ENCODE measurements at places on chromosomes 4 and X.

GRCh38 chr4:129379429-129379828, 283.5 kb downstream of the C4orf33 start:
- DNase-seq, result no peak

DNA sequence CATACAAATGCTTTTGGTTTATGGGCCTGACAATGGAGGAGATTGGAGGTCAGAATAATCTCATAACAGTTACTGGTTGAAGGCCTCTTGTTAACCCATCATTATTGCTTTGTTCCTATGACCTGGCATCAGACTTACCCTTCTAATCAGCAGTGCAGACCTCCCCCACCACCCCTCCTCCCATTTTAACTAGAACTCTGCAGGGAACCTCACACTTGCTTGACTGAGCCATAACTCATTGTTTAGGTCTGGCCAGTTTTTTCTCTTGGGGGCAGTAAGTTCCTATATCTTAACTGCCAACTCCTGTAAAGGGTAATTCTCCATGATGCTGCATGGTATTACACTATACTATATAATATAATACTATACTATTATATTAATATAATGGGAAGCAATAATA, 609.3 kb downstream of the IL1RAPL1 start:
- DNase-seq, result no peak

GRCh38 chr4:26482508-26483462, 7.5 kb downstream of the CCKAR start:
- no peak for DNase-seq

DNA sequence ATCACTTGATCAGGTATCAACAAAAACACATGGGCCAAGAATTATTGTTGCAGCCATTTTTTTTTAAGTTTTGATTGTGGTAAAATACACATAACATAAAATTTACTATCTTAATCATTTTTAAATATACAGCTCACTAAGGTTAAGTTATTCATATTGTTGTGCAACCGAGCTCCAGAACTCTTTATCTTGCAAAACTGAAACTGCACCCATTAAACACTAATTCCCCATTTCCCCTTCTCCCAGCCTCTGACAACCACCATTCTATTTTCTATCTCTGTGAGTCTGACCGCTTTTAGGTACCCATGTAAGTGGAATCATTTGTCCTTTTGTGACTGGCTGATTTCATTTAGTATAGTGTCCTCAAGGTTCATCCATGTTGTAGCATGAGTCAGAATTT, 126.2 kb upstream of the NDP start:
- no peak for DNase-seq

- no peak for DNase-seq
Measured at GRCh38 chrX:144715337-144715736, 532.0 kb upstream of the SPANXN1 start.

DNA sequence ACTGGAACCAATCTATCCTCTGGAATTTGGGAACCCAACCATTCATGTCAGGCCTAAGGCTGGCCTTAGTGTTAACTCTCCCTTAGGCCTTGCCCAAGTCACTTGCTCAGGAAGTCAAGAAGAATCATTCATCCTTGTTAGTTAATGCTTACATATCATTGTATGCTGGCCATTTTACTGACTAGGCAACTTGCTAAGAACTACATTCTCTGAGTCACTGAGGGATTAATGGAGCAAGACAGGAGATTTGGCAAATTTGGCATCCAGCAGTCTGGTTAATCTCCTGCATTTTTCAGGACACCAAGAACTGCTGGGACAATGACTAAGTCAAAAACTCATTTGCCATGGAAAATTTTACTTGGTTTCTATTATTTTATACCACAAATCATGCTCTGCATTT, 115.8 kb upstream of the DDIT4L start:
- DNase-seq, result no peak

- no peak for DNase-seq
Measured at GRCh38 chr4:11424000-11424399, 4.7 kb downstream of the HS3ST1 start.

GRCh38 chr4:87982446-87983010, 7.0 kb downstream of the SPP1 start:
- no peak for DNase-seq

- DNase-seq, result no peak
Measured at GRCh38 chrX:19613645-19614323, 98.5 kb upstream of the MAP3K15 start.

- no peak for DNase-seq
Measured at GRCh38 chr4:168811786-168812651, 198.0 kb downstream of the CBR4 start.

DNA sequence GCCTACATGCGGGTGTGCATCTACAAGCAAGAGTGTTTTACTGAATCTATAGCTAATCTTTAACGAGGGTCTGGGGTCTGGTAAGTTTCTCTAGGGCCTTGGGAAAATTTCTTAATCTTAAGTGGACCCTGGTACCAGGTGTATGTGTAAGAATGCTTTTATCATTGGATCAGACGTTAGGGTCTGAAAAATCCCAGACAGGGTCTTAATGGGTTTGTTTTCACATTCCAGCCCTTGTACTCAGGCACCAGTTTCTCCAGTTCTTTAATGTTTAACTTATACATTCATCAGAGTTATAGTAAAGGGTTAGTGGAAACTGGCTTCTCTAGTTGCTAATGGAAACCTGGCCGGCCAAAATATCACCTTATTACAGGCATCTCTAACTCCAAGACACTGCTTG, 11.6 kb downstream of the MAGEB16 start:
- DNase-seq, result no peak

- no peak for DNase-seq
Measured at GRCh38 chr4:151035328-151035727, 20.2 kb upstream of the LRBA start.

DNA sequence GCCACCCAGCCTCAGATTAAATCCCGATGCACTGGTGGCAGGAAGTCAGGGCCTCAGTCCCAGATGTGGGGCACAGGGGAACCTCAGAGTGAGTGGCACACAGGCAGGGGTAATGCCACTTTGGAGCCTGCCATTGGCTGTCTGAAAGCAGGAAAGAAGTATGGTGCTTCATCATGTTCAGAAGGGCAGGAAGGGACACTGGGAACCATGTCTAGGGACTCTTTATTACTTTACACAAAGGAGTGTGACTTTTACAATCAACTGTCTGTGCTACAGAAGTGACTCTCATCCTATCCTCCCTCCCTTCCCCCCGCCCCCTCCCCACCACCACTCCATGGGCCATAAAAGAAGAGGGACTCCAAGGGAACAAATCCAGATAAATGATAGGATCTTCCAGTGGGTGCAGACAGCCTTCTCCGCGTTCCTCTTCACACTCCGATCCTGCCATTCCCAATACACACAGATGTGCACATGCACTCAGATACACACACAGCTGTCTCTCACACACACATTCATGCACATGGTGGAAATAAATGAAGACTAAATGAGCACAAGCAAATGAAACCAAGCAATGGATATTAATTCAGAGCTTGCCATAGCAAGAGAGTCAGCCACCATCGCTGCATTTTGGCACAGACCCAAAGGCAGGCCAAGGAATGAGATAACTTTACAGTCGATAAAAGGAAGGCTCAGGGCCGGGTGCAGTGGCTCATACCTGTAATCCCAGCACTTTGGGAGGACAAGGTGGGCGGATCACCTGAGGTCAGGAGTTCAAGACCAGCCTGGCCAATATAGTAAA, 2.5 kb upstream of the TMEM154 start:
- no peak for DNase-seq

GRCh38 chr4:98470366-98470765, 188.0 kb downstream of the TSPAN5 start:
- no peak for DNase-seq

GRCh38 chr4:116302990-116303735, 782.2 kb downstream of the TRAM1L1 start:
- DNase-seq, result no peak

DNA sequence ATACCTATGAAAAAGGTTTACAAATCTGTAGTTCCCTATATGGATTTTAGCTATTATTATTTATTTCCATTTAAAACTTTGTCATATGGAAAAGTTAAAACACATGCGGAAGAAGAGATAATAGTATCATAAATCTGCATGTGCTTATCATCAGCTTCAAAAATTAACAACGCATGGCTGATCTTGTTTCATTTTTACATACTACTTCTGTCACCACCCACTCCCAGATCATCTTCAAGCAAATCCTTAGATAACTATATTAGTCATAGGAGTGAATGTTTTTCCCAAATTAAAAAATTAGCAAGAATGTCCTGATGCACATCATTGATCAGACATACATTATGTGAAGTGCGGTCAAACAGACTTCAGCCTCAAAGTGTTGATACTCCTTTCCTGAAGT, 24.6 kb upstream of the MOB1B start:
- DNase-seq, result no peak

GRCh38 chrX:32421266-32421665, 790.1 kb downstream of the DMD start:
- no peak for DNase-seq

GRCh38 chrX:140701480-140701879, 8.1 kb upstream of the LINC00632 start:
- DNase-seq, result no peak

DNA sequence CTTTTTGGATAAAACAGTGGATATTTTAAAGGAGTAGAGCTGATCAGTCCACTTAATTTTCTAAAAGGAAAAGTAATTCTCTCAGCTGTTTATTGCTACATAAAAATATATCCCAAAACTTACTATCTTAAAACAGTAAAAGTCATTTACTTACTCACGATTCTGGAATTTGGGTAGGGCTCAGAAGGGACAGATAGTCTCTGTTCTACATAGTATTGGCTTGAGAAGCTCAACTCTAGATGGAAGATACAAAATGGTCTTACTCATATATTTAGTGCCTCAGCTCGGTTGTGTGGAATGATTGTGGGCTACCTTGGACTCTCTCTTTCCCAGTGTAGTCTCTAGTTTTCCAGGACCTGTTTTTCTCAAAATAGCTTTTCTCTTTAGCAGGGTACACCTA, 691.5 kb upstream of the POU3F4 start:
- no peak for DNase-seq

DNA sequence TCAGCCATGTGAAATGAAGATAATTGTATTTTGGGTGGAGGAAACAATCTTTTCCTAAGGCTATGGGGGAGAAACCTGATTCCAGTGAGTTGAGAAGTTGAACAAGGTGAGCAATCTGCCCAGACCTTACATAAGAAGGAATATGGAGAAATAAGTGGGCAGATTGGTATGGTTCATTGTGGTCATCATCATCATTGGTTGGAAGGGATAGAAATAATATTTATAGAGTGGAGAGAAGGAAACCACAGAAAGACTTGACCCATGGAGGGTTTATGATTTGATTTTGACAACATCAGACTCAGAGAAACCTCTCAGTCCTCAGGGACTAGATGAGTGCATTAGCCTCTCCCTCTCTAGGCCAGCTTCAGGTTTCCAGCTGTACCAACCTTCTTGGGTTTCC, 177.9 kb upstream of the NEIL3 start:
- no peak for DNase-seq

GRCh38 chrX:20861113-20861512, 513.1 kb upstream of the CNKSR2 start:
- DNase-seq, result no peak

GRCh38 chrX:108641589-108642272, 94.6 kb downstream of the IRS4 start:
- DNase-seq, result no peak

GRCh38 chrX:120316587-120317283, 5.5 kb upstream of the TMEM255A start:
- no peak for DNase-seq

GRCh38 chrX:101359966-101360365, 11.4 kb upstream of the TIMM8A start:
- DNase-seq, result no peak

DNA sequence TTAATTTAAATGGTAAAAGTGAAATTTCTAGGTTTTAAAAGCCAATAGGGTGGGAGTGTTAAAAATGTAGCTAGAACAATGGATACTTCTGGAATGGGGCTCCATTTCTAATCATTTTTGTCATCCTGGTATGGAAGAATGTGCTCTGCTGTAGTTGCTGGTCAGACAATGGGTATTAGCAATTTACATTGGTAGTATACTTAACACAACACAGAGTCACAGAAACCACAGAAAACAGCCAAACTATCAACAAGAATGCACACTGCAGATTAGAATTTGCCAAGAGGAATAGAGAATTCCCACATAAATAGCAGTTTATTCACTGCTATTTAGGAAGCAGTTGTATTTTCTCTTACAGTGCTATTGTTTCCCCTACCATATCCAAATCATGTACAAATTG, 319.6 kb downstream of the PPP3CA start:
- DNase-seq, result no peak

DNA sequence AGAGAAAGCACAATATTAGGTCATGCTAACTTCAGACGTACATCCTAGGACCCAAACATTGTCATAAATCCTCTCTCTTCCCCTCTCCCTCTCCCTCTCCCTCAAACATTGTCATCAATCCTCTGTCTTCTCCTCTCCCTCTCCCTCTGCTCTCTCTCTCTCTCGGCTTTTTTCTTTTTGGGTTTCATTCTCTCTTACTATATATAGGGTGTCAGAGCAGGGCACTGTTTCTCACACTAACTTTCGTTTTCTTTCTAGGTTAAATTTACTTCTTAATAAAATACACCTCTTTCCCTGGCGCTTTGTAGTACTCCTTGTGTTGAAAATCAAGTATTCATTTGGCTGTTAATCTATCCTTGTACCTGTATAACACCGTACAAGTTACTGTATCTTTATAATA, 37.0 kb upstream of the HERC5 start:
- no peak for DNase-seq

- no peak for DNase-seq
Measured at GRCh38 chrX:138411048-138411447, 300.5 kb downstream of the FGF13 start.

DNA sequence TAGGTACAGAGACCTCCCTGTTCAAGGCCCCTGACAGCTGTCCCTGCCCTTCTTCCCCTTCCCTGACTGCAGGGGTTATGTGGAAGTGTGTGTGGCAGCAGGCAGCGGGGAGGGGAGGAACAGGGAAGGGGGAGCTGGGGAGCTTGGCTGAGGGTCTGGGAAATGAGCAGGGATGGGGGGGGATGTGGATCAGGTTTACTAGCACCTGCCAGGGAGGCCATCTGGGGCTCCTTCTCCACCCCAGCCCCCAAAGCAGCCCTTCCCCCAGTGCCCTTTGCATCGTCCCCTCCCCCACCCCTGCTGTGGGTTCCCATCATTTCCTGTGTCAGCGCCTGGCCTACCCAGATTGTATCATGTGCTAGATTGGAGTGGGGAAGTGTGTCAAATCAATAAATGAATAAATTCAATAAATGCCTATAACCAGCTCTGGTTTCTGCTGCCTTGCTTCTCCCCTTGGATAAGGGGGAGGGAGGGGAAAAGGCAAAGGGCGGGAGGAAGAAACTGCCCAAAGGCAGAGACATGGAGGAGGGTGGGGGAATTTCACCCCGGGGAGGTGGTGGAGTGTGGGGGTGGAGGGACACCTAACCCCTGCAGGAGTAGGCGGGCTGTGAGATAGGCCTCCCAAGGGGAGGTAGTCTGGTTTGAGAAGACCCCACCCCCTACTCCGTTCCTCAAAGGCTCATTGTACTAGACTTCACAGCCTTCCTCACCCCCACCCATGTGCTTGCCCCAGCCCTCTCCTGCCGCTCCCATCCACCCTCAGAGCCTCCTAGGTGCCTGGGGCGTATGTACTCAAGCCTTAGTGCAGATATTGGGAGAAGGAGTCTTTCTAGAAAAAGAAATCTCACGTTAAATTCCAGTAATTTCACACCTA, 3.2 kb downstream of the CXorf65 start:
- no peak for DNase-seq

- no peak for DNase-seq
Measured at GRCh38 chr4:54967289-54967688, 158.1 kb downstream of the KDR start.

Data from activated CD4-positive, alpha-beta T cell treated with anti-CD3 and anti-CD28 coated beads for 24 hours (primary cell).